Activated naive CD8-positive, alpha-beta T cell treated with anti-CD3 and anti-CD28 coated beads for 36 hours (primary cell): ENCODE measurements at places on chromosomes 16 and 17. TPM values are rescaled to one million over a fixed set of nuclear protein-coding genes. Genes with fewer than 3 reads are reported as not detected.

DNA sequence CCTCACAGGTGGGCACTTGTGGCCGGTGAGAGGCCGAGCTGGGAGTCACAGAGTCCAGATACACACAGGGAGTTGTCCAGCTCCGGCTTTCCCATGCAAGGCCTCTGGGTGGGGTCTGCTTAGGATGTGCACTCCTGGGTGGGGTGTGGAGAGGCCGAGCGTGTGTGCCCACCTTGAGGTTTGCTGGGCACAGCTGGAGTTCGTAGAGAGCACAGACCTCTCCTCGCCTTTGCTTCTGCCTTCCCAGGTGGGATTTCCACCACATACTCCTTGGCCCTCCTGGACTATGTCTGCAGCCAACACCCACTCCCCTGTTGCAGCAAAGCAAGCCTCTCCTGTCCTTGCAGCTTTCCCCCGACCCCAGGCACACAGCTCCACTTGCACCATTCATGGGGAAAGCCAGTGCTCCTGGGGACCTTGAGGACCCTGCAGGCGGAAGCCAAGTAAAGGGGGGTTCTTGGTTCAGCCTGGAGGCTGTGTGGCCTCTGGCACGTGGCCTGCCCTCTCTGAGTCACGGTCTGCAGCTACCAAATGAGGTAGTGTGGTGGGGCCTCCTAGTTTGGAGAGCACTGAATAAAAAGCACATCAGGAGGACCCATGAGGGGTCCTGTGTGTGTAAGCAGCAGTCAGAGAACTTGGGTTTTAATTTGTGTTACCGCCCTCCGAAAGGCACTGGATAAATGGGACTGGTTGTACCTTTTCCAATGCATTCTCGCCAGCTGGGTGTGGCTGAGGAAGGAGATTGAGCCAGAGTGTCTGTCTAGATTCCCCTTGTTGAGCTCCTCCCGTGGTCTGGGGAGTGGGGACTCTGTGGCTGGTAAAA lies 31.5 kb downstream of the MPRIP start:
- H3K27ac ChIP-seq, result no peak overlapping the region
- H3K27me3 ChIP-seq, result no peaks in the 10 kb centered on the region
- H3K4me1 ChIP-seq, result peaks cover 46% of the 10 kb centered on the region

DNA sequence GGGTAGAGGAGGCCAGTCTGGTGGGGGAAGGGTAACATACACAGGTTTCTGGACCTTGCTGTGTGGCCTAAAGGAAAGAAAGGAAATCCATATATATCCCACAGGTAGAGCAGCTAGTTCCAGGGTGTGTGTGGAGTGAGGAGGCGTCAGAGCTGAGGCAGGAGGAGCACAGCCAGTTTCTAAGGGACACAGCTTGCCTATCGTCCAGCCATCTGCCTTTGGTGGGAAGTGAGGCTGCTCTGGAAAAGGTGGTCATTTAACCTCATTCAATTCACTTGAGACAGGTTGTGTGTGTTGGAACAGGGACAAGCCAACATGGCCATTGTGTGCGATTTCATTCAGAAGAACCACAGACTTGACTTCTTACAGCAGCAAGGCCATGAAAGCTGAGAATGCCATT lies 36.9 kb upstream of the ERN1 start:
- H3K4me1 ChIP-seq, result no peaks in the 10 kb centered on the region
- no peak for DNase-seq
- peaks cover 13% of the 10 kb centered on the region for H3K36me3 ChIP-seq
- H3K27me3 ChIP-seq, result no peaks in the 10 kb centered on the region

DNA sequence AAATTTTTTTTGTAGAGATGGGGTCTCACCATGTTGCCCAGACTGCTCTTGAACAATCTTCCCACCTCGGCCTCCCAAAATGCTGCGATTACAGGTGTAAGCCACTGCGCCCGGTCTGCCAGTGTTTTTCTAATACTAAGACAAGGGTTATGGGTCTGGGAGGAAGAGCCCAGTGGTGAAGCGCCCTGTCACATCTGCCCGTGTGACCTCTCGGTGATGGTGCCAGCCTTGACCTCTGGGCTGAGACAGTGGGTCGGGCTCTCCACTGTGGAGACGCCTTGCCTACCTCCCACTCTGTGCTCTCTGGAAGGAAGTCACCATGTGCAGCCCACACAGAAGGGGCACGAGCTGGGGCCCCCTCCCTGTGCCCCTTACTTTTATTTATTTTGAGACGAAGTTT lies 5.1 kb upstream of the BAIAP2 start:
- H3K27me3 ChIP-seq, result peaks cover 28% of the 10 kb centered on the region
- DNase-seq, result no peak
- H3K4me1 ChIP-seq, result peaks cover 4% of the 10 kb centered on the region

Gene SPPL2C
- not detected for total RNA-seq
